Left cardiac atrium (tissue), 4 donors: ENCODE measurements at places on chromosomes 16 and 17.

DNA sequence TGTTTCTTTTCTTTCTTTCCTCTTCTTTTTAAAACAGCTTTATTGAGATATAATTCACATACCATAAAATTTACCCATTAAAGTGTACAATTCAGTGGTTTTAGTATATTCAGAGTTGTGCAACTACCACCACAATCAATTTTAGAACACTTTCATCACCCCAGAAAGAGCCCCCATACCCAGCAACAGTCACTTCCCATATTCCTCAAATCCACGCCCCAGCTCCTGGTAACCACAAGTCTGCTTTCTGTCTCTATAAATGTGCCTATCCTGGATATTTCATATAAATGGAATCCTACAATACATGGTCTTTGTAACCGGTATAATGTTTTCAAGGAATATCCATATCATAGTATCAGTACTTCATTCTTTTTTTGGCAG lies 19.4 kb downstream of the RARA start:
- DNase-seq, result no peak

GRCh38 chr17:50518384-50519023 lies 10.3 kb downstream of the MYCBPAP start:
- no peak for DNase-seq

DNA sequence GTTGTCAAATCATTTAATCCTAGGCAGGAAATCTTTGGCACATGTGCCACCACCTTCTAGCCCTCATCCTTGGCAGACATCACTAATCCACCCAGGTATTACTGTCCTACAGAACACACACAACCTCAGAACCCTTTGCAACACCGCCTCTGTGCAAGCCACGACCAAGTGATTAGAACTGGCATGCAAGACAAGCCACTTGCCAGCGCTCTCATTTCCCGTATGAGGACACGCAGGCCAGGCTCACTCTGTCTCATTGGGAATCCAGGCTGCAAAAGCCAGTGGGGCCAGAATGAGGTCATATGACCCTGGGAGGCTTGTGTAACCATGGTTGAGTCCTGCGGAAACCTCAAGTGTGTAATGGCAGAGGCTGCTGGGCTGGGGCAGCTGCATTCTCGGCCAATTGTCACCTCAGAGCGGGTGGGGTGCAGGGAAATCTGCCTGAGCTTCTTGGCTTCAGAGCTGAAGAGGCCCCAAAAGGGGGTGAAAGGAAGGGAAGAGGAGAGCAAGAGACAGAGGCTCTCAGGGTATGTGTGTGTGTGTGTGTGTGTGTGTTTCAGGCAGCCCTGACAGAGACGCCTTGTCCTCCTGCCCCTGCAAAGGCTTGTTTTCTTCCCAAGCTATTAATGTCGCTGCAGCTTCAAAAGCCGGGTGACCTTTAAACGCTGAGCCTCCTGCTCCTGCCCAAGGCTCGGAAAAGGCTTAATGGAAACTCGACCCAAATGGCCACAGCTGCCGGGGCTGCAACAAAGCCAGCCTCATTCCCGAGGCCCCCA lies 43.2 kb upstream of the MRPS23 start:
- peak; percentile 92 for DNase-seq

DNA sequence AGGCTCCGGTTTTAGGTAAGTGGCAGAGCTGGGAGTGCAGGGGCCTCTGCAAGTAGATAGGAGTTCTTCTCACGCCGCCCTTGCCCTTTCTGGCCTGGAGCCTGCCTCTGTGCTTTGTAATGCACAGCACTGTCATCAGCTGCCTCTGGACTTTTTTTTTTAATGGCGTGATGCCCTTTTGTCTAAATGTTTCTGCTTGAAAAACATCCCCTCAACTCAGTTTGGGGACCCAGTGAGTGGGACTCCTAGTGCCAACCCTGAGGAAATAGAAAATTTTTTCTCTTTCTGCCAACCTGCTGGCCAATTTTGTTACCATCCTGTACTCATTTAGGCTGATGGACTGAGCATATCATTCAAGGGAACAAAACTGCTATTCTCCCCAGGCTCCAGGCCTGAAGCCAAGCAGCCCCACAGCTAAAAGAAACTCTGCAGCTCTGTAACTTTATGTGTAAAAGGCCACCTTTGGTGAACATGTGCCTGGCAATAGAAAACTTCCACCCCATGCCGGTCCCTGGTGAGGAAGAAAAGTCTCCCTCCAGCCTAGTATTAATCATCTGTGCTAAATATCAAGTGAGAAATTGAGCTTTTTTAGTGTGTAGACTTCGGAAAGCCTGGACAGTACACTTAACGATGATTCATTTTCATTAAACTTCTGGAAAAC lies 22.5 kb downstream of the SLC6A2 start:
- DNase-seq, result no peak

GRCh38 chr17:41505809-41506767 lies 676 bp upstream of the KRT13 start:
- DNase-seq, result no peak
